Coronary artery (tissue), 2 donors: ENCODE measurements at places on chromosomes 4 and X.

- DNase-seq, result no peak
These were observed 31.1 kb upstream of the SH3D19 start for GRCh38 chr4:151356510-151356909.

- DNase-seq, result no peak
These were observed 573.7 kb downstream of the EPHA5 start for GRCh38 chr4:65096630-65097029.

GRCh38 chr4:14650127-14650526 is 352.2 kb upstream of the CPEB2 start:
- DNase-seq, result no peak

GRCh38 chr4:14130551-14130950 is 503.0 kb upstream of the BOD1L1 start:
- DNase-seq, result no peak

GRCh38 chr4:22245294-22245693 is 270.6 kb downstream of the ADGRA3 start:
- no peak for DNase-seq

- no peak for DNase-seq
These were observed 197.0 kb downstream of the BCOR start for GRCh38 chrX:39900777-39901170.

DNA sequence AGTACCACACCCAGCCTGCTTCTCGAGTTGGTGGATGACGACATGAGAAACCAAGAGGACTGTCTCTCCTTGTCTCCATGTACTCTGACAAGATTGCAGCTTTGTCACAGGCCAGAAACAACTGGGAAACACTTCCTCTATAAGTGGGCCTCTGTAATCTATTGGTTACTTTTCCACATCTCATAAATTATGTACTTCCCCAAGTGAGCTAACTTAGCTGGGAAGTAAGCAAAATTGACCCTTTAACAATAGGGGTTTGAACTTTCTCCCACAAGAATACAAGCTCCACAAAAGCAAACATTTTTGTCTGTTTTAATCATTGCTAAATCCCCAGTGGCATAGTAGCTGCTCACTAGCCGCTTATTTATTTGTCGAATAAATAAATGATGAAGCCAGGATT is 14.1 kb upstream of the USO1 start:
- DNase-seq, result no peak
